T-cell (primary cell): ENCODE measurements at places on chromosomes 5 and 9.

- DNase-seq = no peak
These were observed 155.7 kb upstream of the PAPPA start for GRCh38 chr9:115997923-115998322.

DNA sequence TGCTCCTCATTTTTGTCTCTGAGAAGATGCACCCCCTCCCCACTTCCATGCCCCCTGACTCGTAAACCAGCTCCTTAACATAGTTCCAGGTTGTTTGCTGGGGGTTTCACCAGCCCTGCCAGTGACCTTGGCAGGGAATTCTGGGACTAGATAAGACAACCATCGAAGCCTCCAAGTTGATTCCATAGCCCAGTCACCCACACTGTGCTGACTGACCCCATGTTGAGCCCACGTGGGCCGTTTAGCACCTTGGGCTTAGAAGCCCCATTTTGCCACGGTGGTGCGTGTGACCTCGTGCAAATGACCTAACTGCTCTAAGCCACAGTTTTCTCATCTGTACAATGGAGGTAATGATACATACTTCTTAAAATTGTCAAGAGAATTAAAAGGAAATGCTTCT, 24.6 kb downstream of the PSAT1 start:
- no peak for DNase-seq

GRCh38 chr9:93431539-93432105, 19.9 kb upstream of the FAM120A start:
- DNase-seq = no peak

DNA sequence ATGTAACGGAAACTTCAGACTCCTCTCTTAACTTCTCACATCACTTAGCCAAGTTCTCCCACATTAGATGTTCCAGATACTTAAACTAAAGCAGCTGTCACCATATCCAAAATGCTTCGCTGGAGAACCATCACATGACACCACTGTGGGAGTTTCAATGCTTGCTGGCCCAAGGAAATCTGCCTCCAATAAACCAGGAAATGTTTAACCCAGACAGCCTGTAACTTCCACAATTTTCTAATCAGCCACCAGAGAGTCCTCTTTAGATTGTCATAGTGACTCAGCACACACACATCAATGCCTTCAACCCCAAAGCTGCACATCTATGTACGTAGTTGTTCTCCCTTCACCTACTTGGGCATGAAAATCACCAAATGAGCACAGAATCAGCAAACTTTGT, 118.7 kb downstream of the LPAR1 start:
- no peak for DNase-seq
